ENCODE measurements at places on chromosomes 12 and 14.

- peak; percentile 80 for DNase-seq
These were observed at the start of gene IL23A for GRCh38 chr12:56338308-56339157. Gene IL23A, plus strand, starts transcription at chr12:56338884. Its CDS starts 161 bp downstream, at chr12:56339045.

DNA sequence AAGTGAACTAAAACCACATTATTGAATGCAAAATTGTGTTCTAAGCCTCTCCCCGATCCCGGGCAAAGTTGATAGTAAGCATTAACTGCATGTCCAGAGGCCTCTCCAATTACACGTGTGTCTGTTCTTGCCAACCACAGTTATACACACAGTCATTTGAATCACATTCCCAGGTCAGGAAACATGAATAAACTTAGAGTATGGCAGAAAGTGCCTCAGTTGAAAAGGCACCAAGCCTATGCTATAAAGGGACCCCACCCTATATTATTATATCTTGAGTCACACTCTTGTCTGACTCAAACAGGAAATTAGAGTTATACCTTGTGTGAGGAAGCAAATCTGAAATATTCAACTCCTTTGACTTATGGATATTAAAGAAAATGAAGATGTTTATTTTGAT is 128.3 kb upstream of the STXBP6 start:
- DNase-seq, result no peak

- no peak for DNase-seq
These were observed 140.1 kb upstream of the CPM start for GRCh38 chr12:69073035-69073434.

DNA sequence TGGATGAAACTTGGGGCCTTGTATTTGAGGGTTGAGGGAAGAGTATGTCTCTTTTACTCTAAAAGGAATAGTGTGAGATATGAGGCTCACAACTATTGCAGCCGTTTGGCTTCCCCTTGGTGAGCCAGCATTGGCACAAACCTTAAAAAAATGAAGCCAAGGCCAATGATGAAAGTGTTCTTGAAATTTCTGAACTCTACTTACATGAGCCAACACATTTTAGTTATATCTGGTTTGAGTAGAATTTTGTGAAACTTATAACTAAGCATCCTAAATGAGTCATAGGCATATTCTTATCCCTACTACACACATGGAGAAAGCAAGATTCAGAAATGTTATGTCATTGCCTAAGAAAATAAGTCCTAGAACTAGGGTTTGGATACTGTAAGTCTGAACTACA is 55.3 kb upstream of the ACSS3 start:
- DNase-seq, result no peak

GRCh38 chr14:77097006-77097699 is 905 bp upstream of the CIPC start:
- DNase-seq, result no peak

DNA sequence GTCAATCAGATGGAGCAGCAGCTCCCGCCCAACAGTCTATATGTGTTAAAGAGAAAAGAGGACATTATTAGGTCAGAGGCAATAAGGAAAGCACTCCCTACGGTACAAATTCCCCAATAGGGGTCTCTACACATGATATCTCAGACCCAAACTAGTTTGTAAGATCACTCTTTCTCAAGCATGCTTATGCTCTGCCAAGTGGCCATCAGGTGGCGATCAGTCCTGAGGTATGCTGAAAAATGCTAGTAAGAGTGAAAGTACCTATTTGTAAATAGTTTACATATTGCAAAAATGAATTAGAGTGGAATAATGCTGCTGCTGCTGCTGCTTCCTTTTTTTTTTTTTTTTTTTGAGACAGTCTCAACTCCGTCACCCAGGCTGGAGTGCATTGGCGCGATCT is 61.0 kb downstream of the CPM start:
- no peak for DNase-seq

- no peak for DNase-seq
These were observed 13.3 kb upstream of the OTOGL start for GRCh38 chr12:80086025-80086424.

- no peak for DNase-seq
These were observed 488.5 kb downstream of the LRFN5 start for GRCh38 chr14:42095155-42095554.

DNA sequence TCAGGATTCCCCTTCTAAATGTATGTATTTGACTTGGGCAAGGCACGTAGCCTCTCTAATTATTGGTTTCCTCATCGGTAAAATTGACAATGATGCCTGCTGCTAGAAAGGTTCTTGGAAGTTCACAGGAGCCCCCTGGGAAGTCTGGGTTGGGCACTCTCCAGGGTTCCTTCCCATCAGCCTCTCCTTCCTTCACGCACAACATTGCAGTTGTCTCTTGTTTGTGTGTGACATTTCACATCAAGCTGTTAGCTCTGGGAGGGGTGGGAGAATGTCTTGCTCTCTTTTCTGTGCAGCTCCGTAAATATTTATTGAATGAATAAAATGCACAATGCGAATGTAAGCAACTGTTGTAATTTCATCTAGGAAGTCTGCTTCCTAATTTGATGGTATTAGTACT is 153.2 kb upstream of the PRICKLE1 start:
- no peak for DNase-seq
